ENCODE measurements at places on chromosomes 5 and 9.

DNA sequence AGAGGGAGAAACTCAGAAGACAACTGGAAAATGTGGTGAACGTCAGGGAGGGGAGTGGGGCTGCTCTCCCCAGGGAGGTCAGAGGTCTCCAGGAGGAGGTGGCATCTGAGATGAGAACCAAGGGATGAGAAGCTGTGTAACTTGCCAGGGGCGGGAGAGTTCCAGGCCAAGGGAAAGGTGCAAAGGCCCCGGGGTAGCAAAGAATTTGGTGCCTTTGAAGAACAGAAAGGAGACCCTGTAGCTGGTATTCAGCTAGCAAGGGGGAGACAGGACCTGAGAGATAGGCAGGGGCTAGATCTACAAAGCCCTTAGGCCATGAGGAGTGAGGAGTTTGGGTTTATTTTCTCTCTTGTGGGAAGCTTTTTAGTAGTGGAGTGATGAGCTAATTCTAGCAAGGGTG lies 3.3 kb downstream of the DNM1 start:
- DNase-seq = no peak

- no peak for DNase-seq
Measured at GRCh38 chr5:149310947-149311658, 34.2 kb upstream of the GRPEL2 start.

DNA sequence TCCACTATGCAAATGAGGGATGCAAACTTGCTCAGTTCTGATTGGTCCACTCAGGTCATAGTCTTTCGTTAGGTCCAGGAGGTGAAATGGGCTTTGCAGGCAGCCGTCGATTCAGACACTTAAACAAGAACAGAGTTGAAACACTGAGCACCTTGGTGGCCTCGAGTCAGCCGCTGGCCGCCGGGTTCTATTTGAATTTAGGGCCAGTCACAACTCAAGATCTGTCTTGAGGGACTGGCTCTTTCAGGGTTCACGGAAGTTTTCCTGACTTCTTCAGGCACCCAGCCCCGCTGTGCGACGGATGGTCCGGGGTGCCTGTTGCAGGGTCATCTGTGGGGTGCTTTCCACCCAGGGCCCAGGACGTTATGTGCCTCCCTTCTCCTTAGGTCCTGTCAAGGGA lies 412.8 kb upstream of the IRX4 start:
- DNase-seq = no peak

- DNase-seq = no peak
Measured at GRCh38 chr5:14767735-14768507, 103.4 kb downstream of the OTULIN start.

- DNase-seq = no peak
Measured at GRCh38 chr9:366620-367019, 152.0 kb downstream of the DOCK8 start.

- DNase-seq = no peak
Measured at GRCh38 chr5:102545175-102545574, 46.4 kb upstream of the SLCO6A1 start.

GRCh38 chr5:116360008-116360853 lies 214.4 kb downstream of the SEMA6A start:
- DNase-seq = no peak

DNA sequence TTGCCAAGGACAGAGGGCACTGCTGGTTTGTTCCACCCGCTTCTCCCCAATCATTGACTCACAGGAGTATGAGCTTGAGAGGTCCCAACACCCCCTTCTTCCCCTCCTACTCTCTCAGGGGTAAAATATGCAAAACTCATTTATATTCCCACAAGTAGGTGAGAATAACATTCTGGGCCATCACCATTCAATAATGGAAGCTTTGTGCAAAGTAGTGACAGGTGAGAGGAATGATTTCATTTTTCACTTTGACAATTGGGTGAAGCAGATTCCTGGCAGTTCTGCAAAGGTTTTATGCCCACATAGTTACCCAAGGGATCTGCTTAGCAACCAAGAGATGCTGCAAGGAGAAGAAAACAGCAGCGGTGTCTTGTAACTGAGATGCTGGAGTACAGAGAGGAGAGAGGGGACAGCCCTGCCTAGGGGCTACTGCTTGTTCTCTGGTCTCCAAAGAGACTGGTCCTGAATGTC lies 137.6 kb downstream of the CMYA5 start:
- DNase-seq = no peak

DNA sequence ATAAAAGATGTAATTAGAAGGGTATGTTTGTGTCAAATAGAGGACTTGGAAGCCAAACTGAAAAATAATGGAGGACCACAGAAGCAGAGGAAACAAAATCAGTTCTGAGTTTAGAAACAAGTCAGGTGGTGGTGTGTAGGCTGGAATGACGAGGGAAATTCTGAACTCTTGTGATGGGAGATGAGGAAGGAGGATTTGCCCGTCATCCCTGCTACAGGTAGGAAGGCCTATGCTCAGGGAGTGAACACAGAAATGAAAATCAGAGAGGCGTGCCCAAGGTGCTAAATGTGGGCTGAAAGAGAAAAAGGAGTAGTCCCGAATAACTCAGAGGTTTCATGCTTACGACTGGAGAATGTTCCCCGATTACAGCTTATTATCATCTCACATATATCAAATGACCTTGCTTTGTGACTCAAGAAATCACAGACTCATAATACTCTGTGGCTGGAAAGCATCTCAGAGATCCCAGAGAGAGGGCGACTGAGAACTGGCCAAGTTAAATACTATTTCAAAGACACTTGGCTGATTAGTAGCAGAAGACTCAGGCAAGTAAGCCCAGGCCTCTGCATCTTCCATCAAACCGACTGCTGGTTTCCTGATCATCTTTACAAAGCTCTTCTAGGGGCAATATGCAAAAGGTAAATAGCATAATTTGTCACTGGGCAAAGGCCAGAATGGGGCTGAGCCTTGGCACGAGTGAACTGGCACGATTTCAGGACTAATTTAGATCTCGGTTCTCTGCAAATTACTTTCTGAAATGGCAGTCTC lies 126.0 kb downstream of the SUSD1 start:
- DNase-seq = no peak

GRCh38 chr9:131478421-131478868 lies 24.3 kb upstream of the POMT1 start:
- peak; percentile 51 for DNase-seq

DNA sequence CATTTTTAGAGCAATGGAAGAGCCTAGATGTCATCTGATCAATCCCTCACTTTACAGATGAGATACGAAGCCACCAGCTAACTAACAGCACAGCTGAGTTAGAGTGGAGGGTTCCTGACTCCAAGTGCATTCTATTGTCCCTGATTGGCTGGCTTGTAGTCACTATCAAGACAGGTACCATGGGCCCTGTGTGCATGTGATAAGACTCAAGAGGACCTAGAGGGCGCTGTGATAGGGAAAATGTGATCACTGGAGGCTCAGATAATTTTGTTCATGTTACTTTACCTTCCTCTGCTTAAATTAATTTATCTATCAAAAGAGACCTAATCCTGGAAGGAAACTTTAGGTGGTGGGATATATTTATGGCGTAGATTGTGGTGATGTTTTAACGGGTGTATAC lies 19.5 kb upstream of the SNAPC3 start:
- DNase-seq = no peak

DNA sequence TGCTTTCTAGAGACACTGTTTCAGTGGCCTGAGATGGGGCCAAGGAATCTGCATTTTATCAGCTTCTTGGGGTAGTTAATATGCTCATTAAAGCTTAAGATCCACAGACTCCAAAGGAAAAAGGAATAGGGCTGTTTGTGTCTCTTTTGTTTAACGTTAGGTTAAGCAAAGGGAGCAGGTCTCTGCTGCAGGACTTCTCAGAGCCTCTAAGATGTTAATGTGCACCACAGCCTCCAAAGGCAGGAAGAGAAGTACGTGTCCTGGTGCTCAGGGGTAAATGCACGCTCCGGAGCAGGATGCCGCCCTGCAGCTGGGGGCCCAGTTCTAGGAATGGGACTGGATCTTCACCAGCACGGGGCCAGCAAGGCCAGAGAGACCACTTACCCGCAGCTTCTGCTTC lies 19.6 kb downstream of the SPARC start:
- no peak for DNase-seq

- no peak for DNase-seq
Measured at GRCh38 chr5:103452089-103452488, 110.5 kb downstream of the NUDT12 start.

DNA sequence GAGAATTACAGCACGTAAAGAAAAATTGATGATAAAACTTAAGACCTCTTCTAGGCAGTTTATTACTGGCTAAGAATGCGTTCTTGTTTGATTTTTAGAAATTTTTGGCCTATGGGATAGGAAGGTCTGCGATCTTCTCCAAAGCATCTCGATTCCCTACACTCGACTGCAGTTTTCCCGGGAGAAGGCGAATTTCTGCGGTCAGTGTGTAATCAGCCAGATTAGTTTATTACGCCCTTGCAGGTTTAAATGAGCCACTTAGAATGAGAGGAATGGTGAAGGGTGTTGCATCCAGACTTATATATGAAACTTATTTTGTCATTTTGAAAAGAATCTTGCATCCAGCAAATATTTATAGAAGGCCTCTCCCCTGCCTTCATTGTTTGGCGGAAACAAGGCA lies 1.2 kb downstream of the MTAP start:
- no peak for DNase-seq

DNA sequence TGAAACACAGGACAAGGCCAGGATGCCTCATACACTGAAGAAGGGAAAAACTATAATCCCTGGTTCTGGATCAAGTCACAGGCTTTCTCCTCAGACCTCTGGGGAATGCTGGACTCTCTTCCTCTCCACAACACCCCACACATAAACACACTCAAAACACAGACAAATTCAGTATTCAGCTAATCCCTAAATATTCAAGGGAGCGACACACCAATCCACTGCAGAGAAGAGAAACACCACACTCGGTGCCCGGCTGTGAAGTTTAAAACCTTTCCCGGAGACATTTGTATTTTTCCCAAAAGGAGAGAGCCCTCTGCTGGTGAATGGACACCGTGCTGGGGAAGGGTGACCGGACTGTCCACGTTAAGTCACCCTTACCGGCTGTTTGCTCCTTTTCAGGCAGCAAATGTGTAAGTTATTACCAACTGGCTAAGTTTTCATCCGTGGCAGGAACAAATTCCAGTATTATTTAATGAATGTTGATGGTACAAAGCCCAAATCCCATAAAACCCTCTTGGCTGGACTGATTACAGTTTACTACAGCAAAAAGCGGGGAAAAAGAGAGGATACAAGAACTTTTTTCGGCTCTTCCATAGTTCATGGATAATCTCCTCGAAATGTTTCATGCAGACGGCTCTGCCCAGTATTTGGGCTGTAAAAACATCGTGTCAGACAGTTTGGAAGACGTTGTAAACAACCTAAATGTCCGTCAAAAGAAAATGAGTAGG lies 130.9 kb upstream of the SLC30A5 start:
- peak; percentile 29 for DNase-seq

DNA sequence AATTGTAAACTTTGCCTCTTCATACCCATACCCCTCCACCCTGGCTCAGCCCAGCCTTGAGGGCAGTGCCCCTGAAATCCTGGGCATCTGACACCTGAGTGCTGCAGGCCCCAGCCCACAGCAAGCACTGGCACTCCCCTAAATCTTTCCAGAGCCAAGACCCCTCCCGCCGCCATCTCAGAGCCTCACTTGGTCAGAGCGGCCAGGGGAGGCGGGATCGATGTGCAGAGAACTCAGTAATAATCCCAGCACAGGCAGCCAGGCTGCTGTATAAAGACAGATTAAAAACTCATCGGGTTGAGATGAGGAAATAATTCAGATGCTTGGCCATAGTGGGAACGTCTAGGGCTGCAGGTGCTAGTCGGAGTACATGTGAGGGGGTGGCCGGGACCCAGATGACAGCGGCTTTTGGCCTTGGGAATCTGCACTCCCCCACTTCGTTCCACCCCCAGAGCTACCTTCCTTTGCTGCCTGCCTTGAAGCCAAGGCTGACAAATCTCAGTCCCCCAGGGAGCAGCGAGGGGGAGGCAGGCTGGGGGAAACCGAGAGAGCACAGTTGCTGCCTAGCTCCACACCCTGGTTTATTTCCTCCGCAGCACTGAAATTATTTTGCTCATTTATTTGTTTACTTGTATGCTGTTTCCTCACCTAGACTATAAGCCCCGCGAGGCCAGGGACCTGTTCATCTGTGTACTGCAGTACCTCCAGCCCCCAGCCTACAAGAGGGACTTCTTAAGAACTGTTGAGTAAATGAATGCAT lies 19.5 kb upstream of the ARAP3 start:
- DNase-seq = peak; percentile 54

GRCh38 chr5:27706832-27707231 lies 668.4 kb upstream of the CDH9 start:
- no peak for DNase-seq

DNA sequence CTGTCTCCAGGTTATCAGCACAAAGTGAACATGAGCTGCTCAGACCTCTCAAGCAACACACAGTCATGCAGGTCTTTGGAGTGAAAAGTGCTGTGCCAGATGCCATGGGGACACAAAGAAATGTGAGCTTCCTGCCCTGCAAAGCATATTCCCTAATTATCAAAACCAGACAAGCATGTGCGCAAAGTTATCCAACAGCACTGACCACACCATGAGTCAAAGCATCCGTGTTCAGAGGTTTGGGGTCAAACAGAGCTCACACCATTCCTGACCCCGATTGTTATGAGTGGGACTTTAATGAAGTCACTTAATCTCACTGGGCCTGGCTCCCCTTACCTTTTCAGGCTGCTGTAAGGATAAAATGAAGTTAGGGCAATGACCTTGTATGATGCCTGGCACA lies 138.5 kb downstream of the SLIT3 start:
- DNase-seq = no peak

DNA sequence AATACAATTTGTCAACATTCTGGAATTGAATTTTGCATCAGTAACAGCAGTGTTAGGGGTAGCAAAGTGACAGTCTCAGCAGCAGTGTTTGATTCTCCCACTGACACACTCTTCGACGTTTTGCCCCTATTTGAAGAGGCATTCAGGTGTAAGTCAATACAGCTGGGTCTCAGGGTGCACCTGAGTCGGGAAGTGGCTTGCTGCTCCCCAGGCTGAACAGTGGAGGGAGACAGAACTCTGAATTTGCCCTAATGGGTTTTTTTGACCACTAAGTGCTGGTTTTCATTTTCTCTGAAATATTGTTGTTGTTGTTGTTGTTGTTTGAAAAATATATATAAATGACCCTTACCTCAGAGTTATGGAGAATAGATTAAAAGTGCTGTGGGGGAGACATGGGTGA lies 223.2 kb downstream of the TLR4 start:
- no peak for DNase-seq

DNA sequence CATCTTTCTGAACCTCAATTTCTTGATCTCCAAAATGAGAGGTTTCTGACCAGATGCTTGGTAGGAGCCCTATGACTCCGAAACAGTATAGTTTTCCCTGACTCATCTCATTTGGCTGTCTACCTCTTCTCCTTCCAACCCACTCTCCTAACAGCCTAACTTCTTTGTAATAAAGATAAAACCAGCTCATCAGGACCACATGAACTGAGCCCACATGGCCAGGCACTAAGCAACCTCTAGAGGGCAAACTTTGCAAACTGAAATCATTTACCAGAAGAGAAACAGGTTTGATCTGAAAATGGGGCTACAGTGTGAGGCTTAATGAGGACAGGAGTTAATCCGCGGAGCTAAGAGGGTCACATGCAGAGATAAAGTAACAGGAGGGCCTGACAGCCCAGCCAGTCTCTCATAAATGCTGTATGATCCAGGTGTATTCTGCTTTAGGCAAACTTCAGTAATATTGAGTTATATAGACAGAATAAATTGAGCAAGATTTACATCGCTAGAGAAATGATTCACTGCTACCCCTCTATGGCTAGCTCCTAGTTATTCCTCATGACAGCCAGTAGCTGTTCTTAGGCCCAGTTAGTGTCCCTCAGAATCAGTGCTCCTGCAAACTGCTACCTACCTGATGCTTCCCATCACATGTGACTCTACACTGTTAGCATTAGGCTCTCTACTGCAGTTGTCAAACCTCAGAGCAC lies 64.6 kb downstream of the ABCA1 start:
- DNase-seq = peak; percentile 65

GRCh38 chr5:41067714-41068568 lies 3.2 kb downstream of the MROH2B start:
- DNase-seq = no peak
